ENCODE measurements at places on chromosomes 5 and 9. TPM values are rescaled to one million over a fixed set of nuclear protein-coding genes. Genes with fewer than 3 reads are reported as not detected.

Gene HTR4
- total RNA-seq, result 0.94 TPM

Gene SLC6A3
- total RNA-seq, result 12.0 TPM

GRCh38 chr9:20384642-20385041 lies 237.7 kb downstream of the MLLT3 start:
- no peak for DNase-seq

GRCh38 chr5:36459176-36460135 lies 146.9 kb upstream of the SLC1A3 start:
- no peak for DNase-seq

DNA sequence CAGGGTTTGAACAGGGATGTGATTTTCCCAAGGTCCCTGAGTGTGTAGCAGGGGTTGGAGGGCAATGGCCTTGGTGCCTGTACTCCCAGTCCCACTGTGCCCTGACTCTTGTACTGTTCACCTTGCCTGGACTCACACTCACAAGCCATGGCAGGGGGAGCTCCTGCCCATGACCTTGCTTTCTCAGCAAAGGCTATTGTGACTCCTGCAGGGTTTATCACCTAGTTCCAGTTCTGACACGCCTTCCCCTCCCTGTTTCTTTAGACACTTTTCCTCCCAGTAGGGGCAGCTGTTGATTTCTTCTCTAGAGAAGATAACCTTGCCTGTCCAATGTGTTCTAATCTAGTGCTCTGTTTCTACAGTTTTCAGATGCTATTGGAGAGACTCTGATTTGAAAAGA lies 139.5 kb downstream of the FSTL4 start:
- DNase-seq, result no peak

GRCh38 chr5:56829137-56829908 lies 14.0 kb downstream of the MAP3K1 start:
- no peak for DNase-seq

GRCh38 chr5:18772475-18772874 lies 1138.2 kb downstream of the TAF11L14 start:
- no peak for DNase-seq

DNA sequence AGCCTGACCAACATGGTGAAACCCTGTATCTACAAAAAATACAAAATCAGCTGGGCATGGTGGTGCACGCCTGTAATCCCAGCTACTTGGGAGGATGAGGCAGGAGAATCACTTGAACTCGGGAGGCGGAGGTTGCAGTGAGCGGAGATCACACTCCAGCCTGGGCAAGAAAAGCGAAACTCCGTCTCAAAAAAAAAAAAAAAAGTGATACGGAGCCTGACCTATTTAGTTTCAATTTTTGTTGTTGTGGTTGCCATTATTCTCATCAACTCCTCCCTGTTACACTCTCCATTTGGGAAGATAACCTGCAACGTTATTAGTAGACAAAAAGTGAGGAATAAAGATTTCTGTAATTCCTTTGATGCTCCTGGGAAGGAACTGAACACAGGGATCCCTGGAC lies 1.3 kb downstream of the STOM start:
- DNase-seq, result no peak
